ENCODE measurements at places on chromosomes 16 and 17. TPM values are rescaled to one million over a fixed set of nuclear protein-coding genes. Genes with fewer than 3 reads are reported as not detected.

Gene MYLK3
- total RNA-seq, result 0.55 TPM

Gene GPR142
- not detected for total RNA-seq

Gene CNTNAP1
- total RNA-seq, result 25.3 TPM

GRCh38 chr17:57530508-57530907 lies 214.6 kb downstream of the CCDC182 start:
- peak overlapping the region; percentile 72 for H3K27ac ChIP-seq
- H3K4me1 ChIP-seq, result peaks cover 42% of the 10 kb centered on the region
- DNase-seq, result peak; percentile 30
- H3K36me3 ChIP-seq, result no peaks in the 10 kb centered on the region

- H3K4me1 ChIP-seq, result no peaks in the 10 kb centered on the region
- H3K4me3 ChIP-seq, result no peak overlapping the region
- H3K27me3 ChIP-seq, result peaks cover 6% of the 10 kb centered on the region
- no peak for DNase-seq
- no peak overlapping the region for H3K27ac ChIP-seq
Measured at GRCh38 chr16:24826096-24826690, 19.6 kb upstream of the SLC5A11 start.

DNA sequence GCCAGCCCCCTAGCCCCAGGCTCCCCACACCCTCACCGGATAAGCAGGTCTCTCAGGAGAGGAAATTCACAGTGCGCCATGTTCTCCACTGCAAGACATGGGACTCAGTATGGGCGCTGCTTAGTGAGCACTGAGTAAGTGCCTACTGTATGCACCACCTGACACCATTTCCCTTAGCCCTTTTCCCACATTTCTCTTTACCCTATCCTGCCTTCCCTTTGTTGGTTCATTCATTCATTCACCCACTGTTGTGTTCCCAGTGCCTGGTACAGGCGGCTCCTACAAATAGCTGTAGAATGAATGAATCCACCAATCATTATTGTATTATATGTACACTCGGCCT lies 10.1 kb downstream of the SEPTIN12 start:
- no peak overlapping the region for H3K4me3 ChIP-seq
- no peak overlapping the region for H3K27ac ChIP-seq
- no peaks in the 10 kb centered on the region for H3K36me3 ChIP-seq
- peaks cover 12% of the 10 kb centered on the region for H3K4me1 ChIP-seq

- peaks cover 7% of the 10 kb centered on the region for H3K4me1 ChIP-seq
- H3K27me3 ChIP-seq, result peaks cover 3% of the 10 kb centered on the region
- no peak overlapping the region for H3K4me3 ChIP-seq
- H3K36me3 ChIP-seq, result no peaks in the 10 kb centered on the region
- no peak for DNase-seq
Measured at GRCh38 chr17:1504866-1505265, 11.5 kb downstream of the INPP5K start.

GRCh38 chr17:71975331-71975801 lies 145.5 kb upstream of the SOX9 start:
- peaks cover 25% of the 10 kb centered on the region for H3K4me1 ChIP-seq
- H3K27me3 ChIP-seq, result peaks cover 4% of the 10 kb centered on the region
- DNase-seq, result peak; percentile 38

Gene EARS2
- 30.8 TPM for total RNA-seq

DNA sequence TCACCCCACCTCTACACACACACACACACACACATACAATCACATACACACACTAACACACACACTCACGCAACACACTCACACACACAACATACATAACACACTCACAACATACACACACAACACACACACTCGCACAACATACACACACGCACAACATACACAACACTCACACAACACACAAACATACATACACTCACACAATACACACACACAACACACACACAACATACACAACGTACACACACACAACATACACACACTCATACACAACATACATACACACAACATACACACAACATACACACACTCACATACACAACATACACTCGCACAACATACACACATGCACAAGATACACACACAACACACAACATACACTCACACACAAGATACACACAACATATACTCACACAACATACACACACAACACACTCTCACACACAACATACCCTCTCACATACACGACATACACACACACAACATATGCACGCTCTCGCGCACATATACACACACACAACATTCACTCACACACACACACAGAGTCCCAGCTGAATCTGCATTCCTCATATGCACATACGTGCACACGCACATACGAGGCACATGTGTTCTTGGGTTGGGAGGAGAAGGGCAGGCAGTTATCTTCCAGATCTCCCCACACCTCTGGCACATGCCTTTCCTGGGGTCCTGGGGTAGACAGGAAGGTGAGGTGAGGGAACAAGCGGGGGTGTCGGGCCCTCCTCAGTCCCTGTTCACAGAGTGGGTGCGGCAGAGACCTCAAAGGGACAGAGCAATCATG lies 1.1 kb downstream of the ASGR2 start:
- H3K36me3 ChIP-seq, result no peaks in the 10 kb centered on the region
- peaks cover 22% of the 10 kb centered on the region for H3K27me3 ChIP-seq
- H3K27ac ChIP-seq, result no peak overlapping the region
- no peak overlapping the region for H3K4me3 ChIP-seq
- no peak for DNase-seq

- no peak for DNase-seq
- H3K27ac ChIP-seq, result no peak overlapping the region
- no peaks in the 10 kb centered on the region for H3K27me3 ChIP-seq
- H3K4me1 ChIP-seq, result no peaks in the 10 kb centered on the region
- no peak overlapping the region for H3K4me3 ChIP-seq
- no peaks in the 10 kb centered on the region for H3K36me3 ChIP-seq
Measured at GRCh38 chr16:62256406-62256805, 220.2 kb upstream of the CDH8 start.

GRCh38 chr17:2983255-2983654 lies 80.2 kb downstream of the OR1D5 start:
- peaks cover 22% of the 10 kb centered on the region for H3K4me1 ChIP-seq
- H3K27me3 ChIP-seq, result peaks cover 1% of the 10 kb centered on the region
- peaks cover 40% of the 10 kb centered on the region for H3K36me3 ChIP-seq
- H3K4me3 ChIP-seq, result peak overlapping the region; percentile 58

DNA sequence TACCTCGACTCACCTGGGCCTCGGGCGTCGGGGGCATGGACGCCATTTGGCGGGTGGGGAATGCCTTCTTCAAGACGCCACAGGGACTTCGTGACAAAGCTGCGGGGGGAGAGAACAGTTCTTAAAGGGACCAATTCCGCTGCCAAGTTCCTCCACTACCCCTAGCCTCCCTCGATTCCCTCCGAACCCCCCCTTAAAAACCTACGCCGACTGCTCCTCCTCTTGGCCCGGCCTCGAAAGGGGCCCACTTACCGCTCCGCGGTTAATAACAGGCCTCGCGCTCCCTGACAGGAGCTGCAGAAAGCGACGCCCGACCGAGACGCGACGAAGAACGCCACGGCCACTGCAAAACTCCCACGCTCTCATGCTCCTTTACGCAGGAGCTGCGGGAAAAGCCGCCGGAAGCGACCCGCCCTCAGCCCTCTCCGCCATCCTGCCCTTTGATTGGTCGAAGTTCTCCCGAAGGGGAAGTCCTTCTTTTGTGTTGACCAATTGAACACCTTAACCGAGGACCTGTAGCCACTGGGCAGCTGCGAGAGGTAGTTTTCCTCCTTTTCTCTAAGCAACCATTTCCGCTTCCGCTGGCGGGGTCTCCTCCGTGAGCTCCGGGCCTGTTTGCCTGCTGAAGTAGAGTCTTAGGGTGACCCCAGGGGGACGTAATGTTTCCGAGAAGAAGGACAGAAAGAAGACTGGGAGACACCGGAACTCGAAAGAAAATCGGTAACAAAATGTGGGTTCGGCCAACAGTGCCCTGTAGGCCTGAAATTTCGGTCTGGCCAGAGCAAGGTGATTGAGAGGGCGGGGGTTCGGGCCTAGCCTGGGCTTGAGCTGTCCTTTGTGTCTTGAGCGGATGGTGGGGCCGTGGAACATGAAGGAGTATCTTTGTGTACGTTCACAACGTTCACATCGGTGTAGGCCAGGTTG lies at the start of the genes NAA60 and ZNF597:
TSS of gene NAA60 (plus strand) at position 573 of the 924 bp plus-strand sequence. CDS start 32,548 bp downstream, outside the sequence.
TSS of gene ZNF597 (minus strand) at position 397 of the 924 bp plus-strand sequence. CDS start at position 46, 351 bp downstream.
- peaks cover 6% of the 10 kb centered on the region for H3K4me1 ChIP-seq
- peaks cover 8% of the 10 kb centered on the region for H3K27me3 ChIP-seq
- peak within 1 kb of the TSS; percentile 93 for H3K27ac ChIP-seq
- H3K4me3 ChIP-seq, result peak within 1 kb of the TSS; percentile 97

Gene G6PC1
- total RNA-seq, result not detected

- no peak for DNase-seq
- H3K4me3 ChIP-seq, result no peak overlapping the region
- H3K27me3 ChIP-seq, result no peaks in the 10 kb centered on the region
Measured at GRCh38 chr16:80717611-80718010, 86.8 kb downstream of the CDYL2 start.

Gene KRTAP4-4
- total RNA-seq, result not detected

GRCh38 chr16:28609631-28610594 lies at the start of gene SULT1A1:
Gene SULT1A1, minus strand, starts transcription at chr16:28610044. Its CDS starts 1,189 bp downstream, at chr16:28608855.
- no peak within 1 kb of the TSS for H3K4me3 ChIP-seq
- H3K36me3 ChIP-seq, result no peaks in the 10 kb centered on the region
- DNase-seq, result no peak
- H3K4me1 ChIP-seq, result no peaks in the 10 kb centered on the region

Gene PRSS22
- total RNA-seq, result not detected

- H3K36me3 ChIP-seq, result peaks cover 31% of the 10 kb centered on the region
- peaks cover 27% of the 10 kb centered on the region for H3K27me3 ChIP-seq
- peak overlapping the region; percentile 83 for H3K27ac ChIP-seq
- no peak for DNase-seq
- H3K4me3 ChIP-seq, result peak overlapping the region; percentile 91
- peaks cover 58% of the 10 kb centered on the region for H3K4me1 ChIP-seq
Measured at GRCh38 chr17:74211912-74212208, 1.5 kb upstream of the TTYH2 start.

Gene MTSS2
- total RNA-seq, result 83.4 TPM

GRCh38 chr16:27779641-27780164 lies 229.8 kb downstream of the KATNIP start:
- H3K4me1 ChIP-seq, result no peaks in the 10 kb centered on the region
- H3K4me3 ChIP-seq, result no peak overlapping the region
- H3K27me3 ChIP-seq, result peaks cover 2% of the 10 kb centered on the region
- no peaks in the 10 kb centered on the region for H3K36me3 ChIP-seq
- no peak overlapping the region for H3K27ac ChIP-seq

DNA sequence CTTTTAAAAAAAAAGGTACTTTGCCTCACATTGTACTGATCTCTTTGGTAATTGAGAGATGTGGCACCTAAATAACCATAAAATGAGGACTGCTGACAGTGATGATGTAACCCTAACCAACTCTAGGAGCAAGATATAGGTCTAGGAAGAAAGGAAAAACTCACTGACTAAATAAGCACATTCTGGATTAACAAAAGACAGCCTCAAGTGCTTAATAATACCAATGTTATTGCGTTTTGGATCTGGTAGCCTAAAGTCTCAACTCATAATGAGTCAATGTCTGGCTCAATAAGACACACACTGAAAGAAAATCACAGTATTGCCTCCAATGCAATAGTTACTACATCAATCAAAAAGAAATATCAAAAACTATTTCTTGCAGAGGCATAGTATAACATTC lies 3.0 kb downstream of the ERN1 start:
- peak; percentile 38 for DNase-seq
- H3K27me3 ChIP-seq, result peaks cover 7% of the 10 kb centered on the region
- H3K36me3 ChIP-seq, result peaks cover 10% of the 10 kb centered on the region
- H3K27ac ChIP-seq, result peak overlapping the region; percentile 42
- H3K4me1 ChIP-seq, result peaks cover 61% of the 10 kb centered on the region
- H3K4me3 ChIP-seq, result peak overlapping the region; percentile 32

- no peak overlapping the region for H3K27ac ChIP-seq
- peaks cover 2% of the 10 kb centered on the region for H3K27me3 ChIP-seq
- no peak overlapping the region for H3K4me3 ChIP-seq
- no peaks in the 10 kb centered on the region for H3K36me3 ChIP-seq
Measured at GRCh38 chr17:32772453-32773025, 104.4 kb downstream of the MYO1D start.

DNA sequence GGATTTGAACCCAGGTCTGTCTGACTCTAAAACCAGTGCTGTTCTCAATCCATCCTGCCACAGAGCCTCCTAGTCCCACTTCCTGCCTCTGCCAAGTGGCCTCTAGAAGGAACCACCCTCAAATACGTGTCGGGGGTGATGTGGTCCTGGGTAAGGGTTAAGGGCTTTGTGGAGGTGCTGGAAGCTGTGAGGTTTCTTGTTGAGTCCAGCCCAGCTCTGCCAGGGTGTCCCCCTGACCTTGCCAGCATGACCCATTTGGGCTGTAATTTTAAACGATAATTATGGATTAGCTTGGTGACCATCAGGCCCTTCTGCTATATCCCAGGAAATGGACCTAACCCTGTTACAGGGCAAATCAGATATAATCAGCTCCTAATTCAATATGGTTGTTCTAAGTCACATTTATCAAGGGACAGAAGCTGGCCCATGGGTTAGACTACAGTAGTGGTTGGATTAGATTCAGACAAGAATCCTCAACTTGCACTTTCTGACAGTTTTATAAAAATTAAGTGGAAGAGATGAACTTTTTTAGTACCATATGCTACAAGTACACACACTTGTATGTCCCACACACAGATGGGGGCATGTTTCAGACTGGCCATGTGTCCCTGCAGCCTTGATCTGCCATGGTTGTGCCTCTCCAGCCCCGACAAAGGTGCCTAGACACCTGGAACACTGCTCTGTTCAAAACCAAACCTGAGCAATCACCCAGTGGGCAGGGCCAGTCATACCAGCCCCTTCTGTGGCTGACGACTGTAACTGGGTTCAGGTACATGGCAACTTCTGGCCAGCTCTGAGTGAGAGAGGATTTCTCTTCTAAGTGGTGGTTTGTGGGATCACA lies 48.0 kb downstream of the SMPD3 start:
- DNase-seq, result no peak
- H3K27me3 ChIP-seq, result no peaks in the 10 kb centered on the region
- H3K27ac ChIP-seq, result no peak overlapping the region

Gene GRAPL
- not detected for total RNA-seq

GRCh38 chr17:45320931-45321461 lies 4.2 kb upstream of the MAP3K14 start:
- peaks cover 60% of the 10 kb centered on the region for H3K4me1 ChIP-seq
- H3K36me3 ChIP-seq, result peaks cover 9% of the 10 kb centered on the region
- H3K4me3 ChIP-seq, result peak overlapping the region; percentile 65
- peak; percentile 99 for DNase-seq

DNA sequence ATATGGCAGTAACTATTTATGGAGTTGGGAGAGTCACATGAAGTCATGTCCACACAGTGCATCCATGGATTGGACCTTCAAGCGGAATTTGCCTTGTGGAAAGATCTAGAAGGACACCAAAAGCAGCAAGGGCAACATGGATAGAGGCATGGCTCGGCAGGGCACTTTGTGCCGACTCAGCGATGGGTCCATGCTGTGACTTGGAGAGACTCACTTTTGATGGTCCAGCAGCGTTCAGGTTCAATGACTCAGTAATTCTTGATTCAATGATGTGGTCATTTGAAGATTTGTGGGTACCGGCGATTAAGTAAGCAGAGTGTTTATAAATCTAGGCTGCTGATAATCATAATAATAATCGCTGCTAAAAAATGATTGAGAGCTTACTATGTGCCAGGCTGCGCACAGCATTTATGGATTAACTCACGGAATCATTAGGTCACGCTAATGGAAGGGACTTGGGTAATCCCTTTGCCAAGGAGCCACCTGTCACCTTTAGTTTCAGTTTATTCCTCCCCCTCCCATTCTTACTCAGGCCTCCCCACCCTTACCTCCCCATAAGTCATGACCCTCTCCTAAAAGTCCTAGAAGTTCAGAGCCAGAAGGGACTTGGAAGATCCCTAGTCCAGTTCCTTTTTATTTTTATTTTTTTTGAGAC lies 127.5 kb upstream of the CRHR1 start:
- no peaks in the 10 kb centered on the region for H3K4me1 ChIP-seq
- no peak overlapping the region for H3K4me3 ChIP-seq
- DNase-seq, result no peak
- no peaks in the 10 kb centered on the region for H3K36me3 ChIP-seq
- peaks cover 47% of the 10 kb centered on the region for H3K27me3 ChIP-seq

Gene GHDC
- 8.6 TPM for total RNA-seq

All from HFFc6 (cell line).